ENCODE measurements at places on chromosomes 1 and 21.

DNA sequence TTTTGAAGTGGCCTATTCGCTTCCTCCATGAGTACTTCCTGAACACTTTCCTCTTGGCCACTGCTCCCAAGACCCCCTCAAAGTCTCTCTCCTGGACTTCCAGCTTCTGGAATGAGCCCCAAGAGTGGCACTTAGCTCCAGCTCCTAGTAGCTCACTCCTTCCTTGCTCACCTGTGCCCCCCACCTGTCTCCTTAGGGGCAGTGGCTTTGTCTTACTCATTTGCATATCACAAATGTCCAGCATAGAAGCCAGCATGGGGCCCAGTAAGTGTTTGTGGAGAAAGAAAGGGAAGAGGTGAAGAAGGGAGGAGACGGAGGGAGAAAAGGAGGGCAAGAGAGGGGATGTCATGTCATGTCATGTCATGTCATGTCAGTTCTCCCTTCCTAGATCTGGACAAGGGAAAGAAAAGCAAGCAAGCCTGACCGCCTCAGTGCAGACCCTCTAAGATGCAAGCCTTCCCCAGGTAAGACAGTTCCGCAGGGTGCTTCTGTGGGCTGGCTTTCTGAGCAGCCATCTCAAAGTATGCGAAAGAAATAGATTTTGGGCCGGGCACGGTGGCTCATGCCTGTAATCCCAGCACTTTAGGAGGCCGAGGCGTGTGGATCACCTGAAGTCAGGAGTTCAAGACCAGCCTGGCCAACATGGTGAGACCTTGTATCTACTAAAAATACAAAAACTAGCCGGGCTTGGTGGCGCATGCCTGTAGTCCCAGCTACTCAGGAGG is 6.9 kb upstream of the MX1 start:
- DNase-seq, result no peak

- no peak for DNase-seq
Measured at GRCh38 chr1:205416322-205416721, 5.5 kb downstream of the LEMD1 start.

- no peak for DNase-seq
Measured at GRCh38 chr1:172144445-172145061, 275.9 kb upstream of the C1orf105 start.

DNA sequence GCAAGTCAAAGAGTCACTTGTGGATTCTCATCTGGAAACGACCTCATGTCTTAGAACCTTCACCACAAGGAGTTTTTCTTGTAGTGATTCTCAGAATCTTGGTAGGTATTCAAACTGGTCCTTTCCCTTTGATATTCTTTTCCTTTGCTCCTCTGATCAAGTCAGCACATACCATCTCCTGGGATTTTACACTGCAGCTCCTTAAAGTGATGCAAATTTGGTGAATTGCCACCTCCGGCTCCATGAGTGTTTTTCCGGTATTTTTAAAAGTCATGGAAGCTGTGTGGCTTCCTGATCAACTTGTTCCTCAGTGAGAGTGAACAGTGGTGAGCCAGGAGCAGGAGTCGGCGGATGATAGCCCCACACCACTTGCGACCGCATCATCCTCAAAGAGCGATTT is 182.1 kb upstream of the DAB1 start:
- peak; percentile 37 for DNase-seq

- DNase-seq, result no peak
Measured at GRCh38 chr21:27104846-27105431, 138.1 kb upstream of the ADAMTS5 start.

Measured in iPS DF 6.9 (cell line).